ENCODE measurements at places on chromosomes 13 and 19.

DNA sequence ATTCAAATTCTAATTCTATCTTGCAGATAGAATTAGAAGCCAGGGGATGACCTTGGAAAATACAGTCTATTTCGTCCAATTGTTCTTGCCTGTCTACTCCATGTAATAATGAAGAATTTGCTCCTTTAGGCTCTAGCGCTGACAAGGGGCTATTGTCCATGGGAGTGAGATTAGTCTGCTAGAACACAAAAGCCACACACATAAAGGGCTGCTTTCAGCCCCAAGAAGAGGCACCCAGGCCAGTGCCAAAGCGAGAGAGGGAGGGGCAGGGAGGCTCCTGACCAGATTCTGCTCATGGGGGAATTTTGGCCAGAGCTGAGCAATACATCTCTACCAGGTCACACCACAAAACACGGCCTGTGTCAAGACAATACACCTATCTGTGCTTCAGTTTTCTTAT is 1306.9 kb downstream of the UQCRFS1 start:
- no peaks in the 10 kb centered on the region for H3K36me3 ChIP-seq
- no peaks in the 10 kb centered on the region for H3K4me1 ChIP-seq
- DNase-seq: no peak
- H3K4me3 ChIP-seq: no peak overlapping the region
- no peaks in the 10 kb centered on the region for H3K27me3 ChIP-seq

DNA sequence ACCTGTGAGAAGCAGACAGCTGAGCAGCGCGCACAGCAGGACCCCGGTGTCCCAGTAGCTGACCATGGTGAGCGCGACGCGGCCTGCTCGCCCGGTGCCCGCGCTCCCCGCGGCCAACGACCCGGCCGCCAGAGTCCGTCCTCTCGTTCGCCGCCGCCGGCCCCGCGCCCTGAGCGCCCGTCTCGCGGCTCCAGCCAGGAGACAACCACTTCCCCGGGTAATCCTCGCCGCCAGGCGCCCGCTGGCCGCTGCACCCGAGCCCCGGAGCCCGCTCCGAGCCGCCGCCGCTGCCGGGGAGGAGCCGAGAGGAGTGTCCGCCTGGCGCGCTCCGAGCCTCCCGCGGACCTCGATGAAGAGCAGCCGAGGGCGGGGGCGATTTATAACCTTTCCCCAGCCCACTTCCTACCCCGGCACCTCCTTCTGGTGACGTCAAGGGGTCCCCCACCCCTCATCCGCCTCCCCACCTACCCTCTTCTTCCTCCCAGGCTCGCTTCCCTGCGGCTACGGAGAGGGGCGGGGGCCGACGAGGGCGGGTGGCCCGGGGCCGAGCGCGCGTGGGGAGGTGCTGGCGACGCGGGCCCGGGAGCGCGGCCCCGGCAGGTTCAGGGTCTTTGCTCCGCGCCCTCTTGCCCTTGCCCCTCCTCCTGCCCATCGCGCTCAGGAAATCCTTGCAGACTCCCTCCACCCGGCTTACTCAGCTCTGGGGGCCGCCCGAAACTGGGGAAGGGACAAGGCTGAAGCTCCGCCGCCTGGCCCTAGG is at the start of gene FLT1:
FLT1 (minus strand) TSS at position 351 of the 760 bp plus-strand sequence; CDS start at position 66, 285 bp downstream.
- H3K36me3 ChIP-seq: peaks cover 3% of the 10 kb centered on the region
- no peak within 1 kb of the TSS for H3K27ac ChIP-seq
- H3K27me3 ChIP-seq: peaks cover 56% of the 10 kb centered on the region
- H3K4me3 ChIP-seq: peak within 1 kb of the TSS; percentile 63
- DNase-seq: peak; percentile 63
- H3K4me1 ChIP-seq: peaks cover 14% of the 10 kb centered on the region

- H3K4me3 ChIP-seq: no peak overlapping the region
- H3K36me3 ChIP-seq: no peaks in the 10 kb centered on the region
- H3K4me1 ChIP-seq: no peaks in the 10 kb centered on the region
- DNase-seq: no peak
- H3K27me3 ChIP-seq: peaks cover 30% of the 10 kb centered on the region
Observed at GRCh38 chr13:30873499-30873898, 32.6 kb upstream of the MEDAG start.

GRCh38 chr19:13190781-13191540 is 40.8 kb downstream of the IER2 start:
- H3K27me3 ChIP-seq: no peaks in the 10 kb centered on the region
- peaks cover 4% of the 10 kb centered on the region for H3K36me3 ChIP-seq
- H3K4me3 ChIP-seq: no peak overlapping the region
- DNase-seq: no peak
